ENCODE measurements at places on chromosomes 3 and 15. TPM values are rescaled to one million over a fixed set of nuclear protein-coding genes. Genes with fewer than 3 reads are reported as not detected.

The IP6K2 gene
- total RNA-seq = 50.9 TPM

The FAM174B gene
- 0.29 TPM for total RNA-seq

The FMN1 gene
- 1.2 TPM for total RNA-seq

The TMEM266 gene
- not detected for total RNA-seq

The RBP2 gene
- total RNA-seq = not detected

The MAP6D1 gene
- total RNA-seq = 10.4 TPM

The LSMEM2 gene
- total RNA-seq = not detected

The ETFA gene
- total RNA-seq = 119 TPM

The CACNA2D2 gene
- not detected for total RNA-seq

The FANCD2OS gene
- not detected for total RNA-seq

The PODXL2 gene
- 0.29 TPM for total RNA-seq

The HTR3C gene
- total RNA-seq = not detected

The MUSTN1 gene
- total RNA-seq = not detected

The GOLGA6D gene
- not detected for total RNA-seq

The MYRIP gene
- total RNA-seq = not detected

The FBXW12 gene
- not detected for total RNA-seq

The GPR87 gene
- total RNA-seq = 3.2 TPM

The GOLGA8G gene
- not detected for total RNA-seq

The APBA2 gene
- total RNA-seq = 7.2 TPM

The KLHL6 gene
- total RNA-seq = not detected

The C3orf22 gene
- not detected for total RNA-seq

The RAP2B gene
- 15.0 TPM for total RNA-seq

The ATP11B gene
- 40.1 TPM for total RNA-seq

The PAQR9 gene
- not detected for total RNA-seq

The ISLR gene
- total RNA-seq = 136 TPM

The CADM2 gene
- total RNA-seq = not detected

The GP5 gene
- total RNA-seq = under 0.01 TPM

The CCDC13 gene
- 4.8 TPM for total RNA-seq

The AQP9 gene
- not detected for total RNA-seq

The EIF5A2 gene
- total RNA-seq = 9.4 TPM

The NISCH gene
- 26.5 TPM for total RNA-seq

The EPHB3 gene
- total RNA-seq = 1.4 TPM

The C2CD4A gene
- total RNA-seq = not detected

The FAH gene
- 141 TPM for total RNA-seq

The PLA2G4E gene
- not detected for total RNA-seq

The EXD1 gene
- total RNA-seq = not detected

The GCNT3 gene
- total RNA-seq = not detected

The CCPG1 gene
- total RNA-seq = 16.7 TPM

The TMEM158 gene
- total RNA-seq = 83.0 TPM

The ZNF717 gene
- total RNA-seq = 4.9 TPM

The ARPIN gene
- 9.7 TPM for total RNA-seq

The POLQ gene
- total RNA-seq = 2.3 TPM

The SEMA3B gene
- total RNA-seq = 23.0 TPM

The TGM5 gene
- not detected for total RNA-seq

The DNAH12 gene
- not detected for total RNA-seq

The SPATA12 gene
- not detected for total RNA-seq

The DCBLD2 gene
- total RNA-seq = 139 TPM

The EAF2 gene
- 1.4 TPM for total RNA-seq

The C3orf49 gene
- total RNA-seq = not detected

The UTS2B gene
- total RNA-seq = 0.89 TPM

The INSYN1 gene
- not detected for total RNA-seq

The KIF7 gene
- total RNA-seq = 12.8 TPM

The GTF2A2 gene
- 59.4 TPM for total RNA-seq

The AHSG gene
- not detected for total RNA-seq

The LRIG1 gene
- total RNA-seq = 3.0 TPM

The COL6A5 gene
- total RNA-seq = not detected

The ARHGAP31 gene
- 4.6 TPM for total RNA-seq

The RHOV gene
- total RNA-seq = not detected

The KNL1 gene
- 17.3 TPM for total RNA-seq
